Stimulated activated CD8-positive, alpha-beta memory T cell treated with anti-CD3 and anti-CD28 coated beads, Interleukin-7, amount 100 ng/mL, for 24 hours (primary cell): ENCODE measurements at places on chromosomes 12 and 14.

GRCh38 chr14:55645145-55645544, 65.1 kb downstream of the KTN1 start:
- DNase-seq: no peak

DNA sequence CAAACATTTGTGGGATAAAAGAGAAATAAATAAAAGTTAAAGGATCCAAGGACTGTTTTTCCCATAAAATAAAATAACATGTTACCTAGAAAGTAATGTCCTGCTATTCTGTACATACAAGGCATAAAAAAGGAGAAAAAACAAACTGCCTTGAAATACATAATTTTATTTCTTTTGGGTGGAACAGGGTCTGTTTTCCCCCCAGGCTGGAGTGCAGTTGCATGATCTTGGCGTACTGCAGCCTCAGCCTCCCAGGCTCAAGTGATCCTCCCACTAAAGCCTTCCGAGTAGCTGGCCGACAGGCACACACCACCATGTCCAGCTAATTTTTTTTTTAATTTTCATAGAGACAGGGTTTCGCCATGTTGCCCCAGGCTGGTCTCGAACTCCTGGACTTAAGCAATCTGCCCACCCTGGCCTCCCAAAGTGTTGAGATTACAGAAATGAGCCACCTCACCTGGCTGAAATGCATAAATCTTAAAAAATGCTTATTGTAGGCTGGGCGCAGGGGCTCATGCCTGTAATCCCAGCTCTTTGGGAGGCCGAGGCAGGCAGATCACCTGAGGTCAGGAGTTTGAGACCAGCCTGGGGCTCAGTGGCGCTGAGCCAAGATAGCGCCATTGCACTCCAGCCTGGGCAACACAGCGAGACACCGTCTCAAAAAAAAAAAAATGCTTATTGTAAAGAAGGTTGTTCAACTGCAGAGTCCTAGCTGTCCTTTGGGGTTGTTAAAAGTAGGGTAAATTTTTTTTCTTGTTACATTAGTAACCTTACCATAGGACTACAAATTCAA, 4.1 kb upstream of the TUBA1C start:
- no peak for DNase-seq

DNA sequence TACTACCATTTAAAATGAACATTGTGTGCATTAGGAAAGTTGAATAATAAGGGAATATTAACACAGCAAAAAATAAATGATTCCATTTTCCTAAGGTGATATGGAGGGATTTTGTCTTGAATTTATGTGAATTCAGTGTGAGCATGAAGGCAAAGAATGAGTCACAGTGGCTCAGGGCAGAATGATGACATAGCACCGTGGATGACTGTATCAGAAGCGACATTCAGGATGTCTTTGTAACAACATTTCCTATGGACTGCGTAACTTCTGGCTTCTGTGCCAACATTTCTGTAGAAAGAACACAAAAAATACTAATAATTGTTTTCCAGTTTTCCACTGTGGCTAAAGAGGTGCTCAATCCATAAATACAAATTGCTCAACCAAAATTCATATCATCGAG, 54.6 kb downstream of the TTC8 start:
- DNase-seq: no peak

DNA sequence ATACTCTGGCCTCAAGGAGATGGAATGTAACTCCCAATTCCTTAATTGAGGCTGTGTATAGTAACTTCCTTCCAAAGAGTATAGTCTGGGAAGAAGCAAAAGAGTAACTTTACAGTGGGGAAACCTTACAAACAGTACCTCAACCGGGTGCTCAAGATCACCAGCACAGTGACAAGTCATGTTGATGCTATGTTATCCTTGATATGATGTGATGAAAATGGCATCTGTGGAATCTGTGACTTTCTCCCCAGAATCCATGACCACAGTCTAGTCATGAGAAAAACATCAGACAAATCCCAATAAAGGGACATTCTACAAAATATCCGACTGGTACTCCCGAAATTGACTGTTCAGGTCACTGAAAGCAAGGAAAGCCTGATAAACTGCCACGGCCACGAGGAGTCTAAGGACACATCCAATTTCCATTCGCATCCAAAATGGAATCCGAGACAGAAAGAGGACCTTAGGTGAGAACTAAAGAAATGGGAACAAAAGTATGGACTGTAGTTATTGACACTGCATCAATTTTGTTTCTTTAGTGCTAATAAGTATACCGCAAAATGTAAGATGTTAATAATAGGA, 97.3 kb upstream of the FRMD6 start:
- DNase-seq: no peak

DNA sequence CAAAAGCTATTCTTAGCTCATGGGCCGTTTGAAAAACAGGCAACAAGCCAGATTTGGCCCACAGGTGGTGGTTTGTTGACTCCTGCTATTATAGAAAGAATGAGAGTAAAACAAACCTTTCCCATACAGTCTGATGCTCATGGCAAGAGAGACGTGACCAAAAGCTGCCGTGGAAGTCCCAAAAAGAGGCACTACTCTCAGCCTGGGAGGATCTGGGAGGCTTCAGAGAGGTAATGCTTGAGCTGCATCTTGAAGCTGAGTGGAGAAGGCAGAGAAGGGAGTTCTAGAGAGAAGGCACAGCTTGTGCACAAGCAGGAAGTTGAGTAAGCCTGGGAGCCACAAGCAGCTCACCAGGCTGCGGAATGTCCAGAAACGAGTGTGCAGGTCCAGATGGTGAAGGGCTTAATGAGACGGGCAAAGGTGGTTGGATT, 9.6 kb downstream of the PLXNC1 start:
- no peak for DNase-seq

DNA sequence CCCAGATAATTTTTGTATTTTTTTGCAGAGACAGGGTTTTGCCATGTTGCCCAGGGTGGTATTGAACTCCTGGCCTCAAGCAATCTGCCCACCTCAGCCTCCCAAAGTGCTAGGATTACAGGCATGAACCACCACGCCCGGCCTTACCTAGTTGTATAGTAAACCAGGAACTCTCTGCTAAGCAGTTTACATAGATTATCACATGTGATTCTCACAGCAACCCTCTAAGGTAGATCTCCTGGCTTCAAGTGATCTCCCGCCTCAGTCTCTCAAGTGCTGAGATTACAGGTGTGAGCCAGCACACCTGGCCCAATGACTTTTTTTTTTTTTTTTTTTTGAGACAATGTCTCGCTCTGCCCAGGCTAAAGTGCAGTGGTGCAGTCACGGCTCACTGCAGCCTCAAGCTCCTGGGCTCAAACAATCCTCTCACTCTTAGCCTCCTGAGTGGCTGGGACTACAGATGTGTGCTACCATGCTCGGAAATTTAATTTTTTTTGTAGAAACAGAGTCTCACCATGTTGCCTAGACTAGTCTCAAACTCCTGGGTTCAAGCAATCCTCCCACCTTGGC, 26.0 kb upstream of the ATP2A2 start:
- DNase-seq: no peak

DNA sequence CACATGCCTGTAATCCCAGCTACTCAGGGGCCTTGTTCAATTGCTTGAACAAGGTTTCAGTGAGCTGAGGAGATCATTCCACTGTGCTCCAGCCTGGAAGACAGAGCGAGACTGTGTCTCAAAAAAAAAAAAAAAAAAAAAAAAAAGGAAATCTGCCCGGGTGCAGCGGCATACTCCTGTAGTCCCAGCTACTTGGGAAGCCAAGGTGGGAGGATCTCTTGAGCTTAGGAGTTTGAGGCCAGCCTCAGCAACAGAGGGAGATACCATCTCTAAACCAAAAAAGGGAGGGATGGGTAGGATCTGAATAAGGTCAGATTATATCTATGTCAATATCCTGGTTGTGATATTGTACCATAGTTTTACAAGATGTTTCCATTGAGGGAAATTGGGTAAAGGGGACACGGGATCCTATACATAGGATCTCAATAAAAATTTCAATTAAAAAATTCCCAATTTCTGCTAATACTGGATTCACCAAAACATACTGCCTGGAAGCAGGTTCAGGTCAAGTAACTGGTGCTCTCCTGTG, 76.4 kb downstream of the BORCS5 start:
- DNase-seq: no peak

GRCh38 chr14:105739331-105740102, 213.1 kb downstream of the TMEM121 start:
- no peak for DNase-seq
